GM12878 (cell line): ENCODE measurements at places on chromosomes 4 and X. TPM values are rescaled to one million over a fixed set of nuclear protein-coding genes. Genes with fewer than 3 reads are reported as not detected.

DNA sequence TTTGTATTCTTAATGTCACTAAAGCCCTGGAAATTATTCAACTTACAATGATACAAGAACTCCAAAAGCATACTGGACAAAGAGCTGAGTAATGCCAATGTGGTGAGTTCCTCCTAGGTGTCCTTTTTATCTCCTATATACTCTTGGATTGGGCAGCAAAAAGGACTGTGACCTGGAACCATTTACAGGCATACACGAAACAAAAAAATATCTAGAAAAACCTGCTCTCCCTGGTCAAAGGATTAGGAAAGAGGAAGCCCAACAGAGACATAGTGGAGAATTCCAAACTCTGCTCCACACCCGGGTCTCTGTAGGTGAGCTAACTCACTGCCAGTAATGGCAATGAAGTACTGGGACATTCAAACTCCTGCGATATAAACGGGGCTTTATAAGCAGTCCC is 25.3 kb downstream of the SULT1B1 start:
- no peak for DNase-seq

DNA sequence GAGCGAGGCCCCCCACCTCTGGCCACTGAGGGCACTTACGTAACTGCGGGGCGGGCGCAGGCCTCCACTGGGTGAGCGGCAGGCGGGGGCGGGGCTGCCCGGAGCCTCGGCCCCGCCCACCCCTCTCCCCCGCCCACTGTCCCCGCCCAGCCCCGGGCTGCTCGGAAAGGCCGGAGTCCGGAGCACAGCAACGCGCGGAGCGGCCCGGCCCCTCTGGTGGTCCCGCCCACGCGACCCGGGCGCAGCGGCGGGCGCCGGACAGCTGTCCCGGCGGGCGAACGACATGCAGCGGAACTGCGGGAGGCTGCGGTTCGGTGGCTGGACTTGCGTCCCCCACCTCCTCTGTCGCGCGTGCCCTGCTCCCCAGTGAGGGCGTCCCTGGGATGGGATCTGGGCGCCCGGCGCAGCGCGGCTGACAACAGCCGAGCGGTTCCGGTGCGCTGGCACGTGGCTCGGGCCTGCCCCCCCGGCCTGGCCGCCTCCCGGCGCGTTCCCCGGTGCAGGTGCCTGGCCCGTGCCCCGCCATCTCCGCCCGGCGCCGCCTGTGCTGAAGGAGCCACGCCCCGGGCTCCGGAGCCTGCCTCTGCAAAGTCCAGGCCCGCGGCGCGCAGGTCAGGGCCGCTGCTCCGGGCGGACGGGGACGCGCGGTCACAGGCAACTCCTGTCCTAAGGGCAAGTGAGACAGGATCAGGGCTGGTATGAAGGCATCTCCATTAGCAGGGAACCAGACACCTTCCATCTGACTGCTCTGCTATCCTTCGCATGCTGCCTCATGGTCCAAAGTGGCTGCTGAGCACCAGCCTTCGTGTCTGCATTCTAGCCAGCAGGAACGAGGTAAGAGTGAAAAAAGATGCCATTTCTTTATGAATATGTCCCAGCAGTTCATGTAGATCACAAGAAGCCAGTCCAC is 21.8 kb upstream of the JAKMIP1 start:
- DNase-seq, result no peak

DNA sequence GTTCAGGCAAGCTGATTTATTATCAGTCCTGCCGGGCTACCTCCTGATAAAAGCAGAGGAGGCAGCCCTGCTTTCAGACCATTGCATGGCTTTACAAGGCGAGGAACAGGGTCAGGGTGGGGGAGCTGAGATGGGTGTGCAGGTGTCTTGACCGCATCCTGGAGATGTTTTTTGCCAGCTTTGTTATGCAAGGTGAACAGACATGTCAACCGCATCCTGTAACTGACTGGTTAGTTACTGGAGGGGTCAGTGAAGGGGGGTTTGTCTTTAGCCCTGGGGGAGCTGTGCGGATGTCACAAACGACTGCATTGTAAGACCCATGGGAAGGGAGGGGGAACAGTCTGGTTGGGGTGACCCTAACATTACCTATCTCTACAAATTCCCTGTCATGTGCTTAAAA is 10.0 kb downstream of the ADAM29 start:
- DNase-seq, result peak; percentile 89

Gene KLHL13
- 13.5 and 14.7 TPM in 2 replicates for total RNA-seq

DNA sequence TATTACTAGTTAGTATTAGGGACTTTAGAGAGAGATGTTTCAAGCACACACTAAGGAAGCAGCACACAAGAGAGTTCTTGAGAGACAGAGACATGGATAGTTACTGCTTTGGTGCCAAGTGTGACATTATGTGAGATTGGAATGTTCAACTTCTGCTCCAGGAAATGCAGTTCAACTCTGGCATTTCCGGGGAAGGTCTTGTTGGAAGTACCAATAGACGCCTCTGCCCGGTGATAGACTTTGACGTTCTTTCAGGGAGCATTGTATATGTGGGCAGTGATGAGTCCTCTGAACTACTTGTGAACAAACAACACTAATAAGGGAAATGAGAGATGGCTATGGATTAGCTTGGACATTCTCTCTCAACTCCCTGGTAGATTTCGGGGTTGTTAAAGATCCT is 638.1 kb upstream of the BOD1L1 start:
- DNase-seq, result no peak

GRCh38 chr4:150130933-150131332 is 52.7 kb downstream of the DCLK2 start:
- DNase-seq, result no peak

GRCh38 chrX:45781901-45782553 is 581.4 kb upstream of the DIPK2B start:
- DNase-seq, result no peak

- no peak for DNase-seq
Measured at GRCh38 chrX:78327370-78328086, at the start of gene CYSLTR1. Gene CYSLTR1, minus strand, starts transcription at chrX:78327611. Its CDS starts 53,865 bp downstream, at chrX:78273746.

DNA sequence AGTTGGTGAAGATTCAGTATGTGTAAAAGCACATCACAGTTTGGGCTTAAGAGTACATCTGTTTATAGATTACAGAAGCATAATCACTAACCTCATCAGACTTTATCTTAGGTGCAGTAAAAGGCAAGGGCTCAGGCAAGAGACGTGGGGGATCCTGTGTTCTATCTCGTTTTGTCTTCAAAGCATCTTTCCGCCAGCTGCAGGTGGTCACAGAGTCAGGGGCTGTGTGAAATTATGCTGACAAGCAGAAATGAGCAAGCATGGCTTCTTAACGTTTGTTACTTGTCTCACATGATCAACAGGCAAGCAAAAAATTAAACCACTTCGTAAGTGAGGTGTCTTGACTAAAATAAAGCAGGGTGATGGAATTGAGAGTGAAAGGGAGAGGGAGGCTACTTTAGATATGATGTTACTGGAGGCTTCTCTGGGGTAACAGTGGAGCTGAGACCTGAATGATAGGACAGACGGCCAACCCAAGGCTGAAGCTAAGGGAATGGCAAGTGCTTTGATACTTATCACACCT is 1.4 kb upstream of the TEC start:
- peak; percentile 36 for DNase-seq

GRCh38 chr4:55865228-55865806 is 11.9 kb downstream of the EXOC1 start:
- DNase-seq, result no peak

GRCh38 chr4:147777456-147778091 is 45.7 kb downstream of the ARHGAP10 start:
- no peak for DNase-seq

DNA sequence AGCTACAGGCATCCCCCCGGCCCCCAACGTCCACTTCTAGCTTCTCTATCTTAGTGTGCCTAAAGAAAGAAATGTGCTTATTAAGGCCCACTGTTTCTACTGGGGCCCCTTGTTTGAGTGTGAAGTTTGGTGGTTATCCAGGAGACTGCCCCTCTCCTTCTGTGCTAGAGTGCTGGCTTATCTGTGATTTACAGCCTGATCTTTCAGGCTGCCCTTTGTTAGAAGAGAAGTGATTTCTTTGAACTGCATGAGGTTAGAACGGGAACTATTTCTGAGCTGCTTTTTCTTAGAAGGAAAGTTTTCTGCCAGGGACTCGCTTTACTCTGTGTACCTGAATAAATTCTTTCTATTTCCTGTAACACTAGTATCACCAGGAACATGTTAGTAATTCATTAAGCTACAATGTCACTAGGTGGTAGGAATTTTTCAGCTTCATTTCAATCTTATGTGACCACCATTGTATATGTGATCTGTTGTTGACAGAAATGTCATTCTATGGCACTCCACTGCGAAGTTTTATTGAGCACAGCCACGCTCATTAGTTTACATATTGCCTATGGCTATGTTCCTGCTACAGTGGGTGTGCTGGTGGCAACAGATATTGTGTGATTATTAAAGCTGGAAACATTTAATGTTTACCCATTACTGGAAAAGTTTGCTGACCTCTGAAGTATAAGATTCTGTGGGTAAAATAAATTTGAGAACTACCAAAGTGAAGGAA is 193.8 kb upstream of the CXorf51B start:
- no peak for DNase-seq

DNA sequence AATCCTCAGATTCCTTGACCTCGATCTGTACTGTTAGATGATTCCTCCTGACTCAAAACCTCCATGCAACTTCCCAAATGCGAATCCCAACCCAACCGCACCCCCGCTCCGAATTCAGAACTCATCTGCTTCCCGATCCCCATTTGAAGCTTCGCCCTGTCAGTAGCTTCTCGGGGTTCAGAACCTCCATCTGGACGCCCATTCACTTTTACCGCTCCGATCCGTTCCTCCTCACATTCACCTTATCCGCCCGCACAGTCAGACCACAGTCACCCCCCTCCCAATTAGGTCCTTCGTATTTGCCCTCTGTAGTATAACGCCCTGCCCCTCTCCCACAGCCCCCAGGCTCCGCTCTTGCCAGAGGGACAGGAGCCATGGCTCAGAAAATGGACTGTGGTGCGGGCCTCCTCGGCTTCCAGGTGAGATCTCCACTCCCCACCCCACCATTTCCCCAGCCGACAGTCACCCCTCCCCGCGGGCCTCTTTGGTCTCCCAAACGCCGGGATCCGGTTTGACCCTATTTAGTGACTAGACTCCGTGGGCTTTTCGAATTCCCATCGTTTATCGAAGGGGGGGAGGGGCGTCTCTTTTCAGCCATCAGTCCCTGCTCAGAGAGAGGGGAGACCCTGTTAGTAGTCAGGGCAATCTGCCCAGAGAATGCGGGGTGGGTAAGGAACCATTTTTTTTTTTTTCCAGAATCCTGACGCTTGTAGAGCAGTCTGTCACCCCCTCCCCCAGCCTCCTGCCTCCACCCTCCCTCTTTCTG is 691 bp downstream of the MAGED1 start:
- DNase-seq, result no peak

GRCh38 chr4:18754180-18754579 is 732.6 kb upstream of the LCORL start:
- no peak for DNase-seq

Gene PPID
- 21.7 and 21.9 TPM in 2 replicates for total RNA-seq

GRCh38 chr4:15035159-15035558 is 32.9 kb downstream of the CPEB2 start:
- no peak for DNase-seq

GRCh38 chr4:41556526-41556925 is 18.6 kb downstream of the LIMCH1 start:
- DNase-seq, result no peak

DNA sequence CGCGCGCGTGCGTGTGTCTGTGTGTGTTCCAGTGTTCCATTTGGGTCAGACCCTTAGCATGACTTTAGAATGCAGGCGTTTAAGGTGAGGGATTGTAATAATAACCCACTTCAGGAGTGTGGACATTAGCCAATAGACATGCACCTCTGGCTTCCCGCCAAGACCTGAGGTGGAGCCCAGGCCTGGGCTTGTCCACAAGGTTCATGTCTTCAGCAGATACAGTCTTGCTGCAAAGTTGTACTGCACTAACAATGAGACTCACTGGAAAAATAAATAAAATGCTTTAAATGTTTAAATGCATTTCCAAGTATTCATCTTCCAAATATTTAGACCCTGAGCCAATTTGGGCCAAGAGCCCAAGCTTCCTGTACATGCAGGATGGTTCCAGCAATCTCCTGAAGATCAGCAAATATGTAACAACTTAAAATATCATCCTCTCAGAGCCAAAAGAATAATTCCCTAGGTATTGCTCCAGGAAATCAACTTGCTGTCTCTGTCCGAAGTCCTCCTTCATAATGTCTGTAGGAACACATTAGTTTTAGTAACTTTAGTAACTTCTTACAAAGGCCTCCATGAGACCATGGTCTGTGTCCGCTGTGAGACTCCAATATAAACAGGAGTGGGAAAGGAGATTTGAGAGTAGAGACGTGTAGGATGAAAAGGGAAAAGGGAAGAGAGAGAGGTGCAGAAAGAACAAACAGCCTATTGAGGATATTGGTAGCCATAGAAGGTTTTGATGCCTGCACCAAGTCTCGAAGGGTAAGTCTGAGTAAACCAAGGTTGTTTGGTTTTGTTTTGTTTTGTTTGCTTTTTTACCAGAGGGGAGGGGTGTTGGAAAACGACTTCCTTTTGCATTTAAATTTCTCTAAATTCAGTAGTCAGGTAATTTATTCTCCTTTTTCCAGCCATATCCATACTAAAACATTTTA is 98.5 kb upstream of the KLF3 start:
- DNase-seq, result no peak

DNA sequence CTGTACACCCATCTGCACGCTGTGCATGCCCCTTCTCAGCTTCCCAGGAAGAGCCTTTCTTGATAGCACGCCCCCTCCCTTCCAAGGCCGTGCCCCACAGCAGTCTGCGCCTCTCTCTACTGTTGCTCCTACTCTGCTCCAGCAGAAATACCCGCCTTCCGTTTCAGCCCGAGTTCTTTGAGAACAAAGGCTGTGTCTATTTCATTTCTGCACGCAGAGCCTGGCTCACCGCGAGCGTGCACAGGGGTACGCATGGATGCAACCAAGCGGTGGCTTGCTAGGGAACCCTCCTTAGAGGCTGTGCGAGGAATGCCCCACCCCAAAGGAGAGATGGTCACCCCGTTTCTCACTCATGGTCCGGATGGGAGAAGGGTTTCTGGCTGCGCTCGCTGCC is 485 bp downstream of the AADAT start:
- no peak for DNase-seq

Gene MAP3K15
- total RNA-seq, result not detected in 2 replicates

DNA sequence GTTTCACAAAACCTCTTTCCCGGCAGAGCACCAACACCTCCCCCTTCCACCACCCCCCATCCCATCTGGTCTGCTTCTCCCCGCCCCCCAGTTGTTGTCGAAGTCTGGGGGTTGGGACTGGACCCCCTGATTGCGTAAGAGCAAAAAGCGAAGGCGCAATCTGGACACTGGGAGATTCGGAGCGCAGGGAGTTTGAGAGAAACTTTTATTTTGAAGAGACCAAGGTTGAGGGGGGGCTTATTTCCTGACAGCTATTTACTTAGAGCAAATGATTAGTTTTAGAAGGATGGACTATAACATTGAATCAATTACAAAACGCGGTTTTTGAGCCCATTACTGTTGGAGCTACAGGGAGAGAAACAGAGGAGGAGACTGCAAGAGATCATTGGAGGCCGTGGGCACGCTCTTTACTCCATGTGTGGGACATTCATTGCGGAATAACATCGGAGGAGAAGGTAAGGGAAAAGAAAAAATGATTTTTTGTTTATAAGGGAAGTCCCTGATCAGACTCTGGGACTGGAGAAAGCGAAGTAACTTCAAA is at the start of gene PDGFRA:
PDGFRA (plus strand) TSS at position 333 of the 541 bp plus-strand sequence. CDS start 29,476 bp downstream, outside the sequence.
- no peak for DNase-seq
